NCI-H774 (cell line): ENCODE measurements at places on chromosomes 11 and 22.

- no peak for DNase-seq
Measured at GRCh38 chr22:17102297-17102667, 17.5 kb downstream of the IL17RA start.

DNA sequence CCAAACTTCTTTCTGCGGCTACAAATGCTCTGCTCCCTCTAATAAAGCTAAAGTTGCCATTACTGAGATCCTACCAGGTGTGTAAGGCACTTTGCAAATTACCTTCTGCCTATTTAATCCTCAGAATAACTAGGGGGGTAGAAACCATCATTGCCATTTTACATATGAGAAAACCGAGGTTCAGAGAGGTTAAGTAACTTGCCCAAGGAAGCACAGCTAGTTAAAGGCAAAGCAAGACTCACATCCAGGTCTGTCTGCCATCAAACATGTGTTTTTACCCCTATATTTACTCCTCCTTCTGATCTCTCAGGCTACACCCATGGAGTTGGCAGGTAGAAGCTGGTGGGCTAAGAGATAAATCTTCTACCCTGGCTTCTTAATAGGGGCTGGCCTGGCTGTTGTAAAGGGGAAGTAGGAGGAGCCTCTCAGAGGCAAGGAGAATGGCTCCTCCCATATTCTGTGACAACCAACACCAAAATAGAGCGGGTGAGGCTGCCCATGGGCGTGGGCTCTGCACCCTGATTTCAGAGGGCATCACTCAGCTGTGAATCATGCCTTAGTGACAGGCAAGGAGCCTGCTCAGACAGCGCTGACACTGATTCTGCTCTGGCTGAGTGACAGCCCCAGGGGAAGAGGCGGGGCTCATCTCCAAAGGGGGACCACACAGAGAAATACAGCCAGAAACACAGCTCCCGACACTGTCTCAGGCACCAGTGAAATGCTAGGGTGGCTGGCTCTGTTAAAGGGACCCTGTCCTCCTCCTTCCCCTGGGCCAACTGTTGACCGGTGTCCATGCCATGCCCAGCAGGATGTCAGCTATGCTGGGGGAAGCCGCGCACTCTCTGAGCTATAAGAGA, 106.8 kb downstream of the ABTB2 start:
- DNase-seq, result no peak

DNA sequence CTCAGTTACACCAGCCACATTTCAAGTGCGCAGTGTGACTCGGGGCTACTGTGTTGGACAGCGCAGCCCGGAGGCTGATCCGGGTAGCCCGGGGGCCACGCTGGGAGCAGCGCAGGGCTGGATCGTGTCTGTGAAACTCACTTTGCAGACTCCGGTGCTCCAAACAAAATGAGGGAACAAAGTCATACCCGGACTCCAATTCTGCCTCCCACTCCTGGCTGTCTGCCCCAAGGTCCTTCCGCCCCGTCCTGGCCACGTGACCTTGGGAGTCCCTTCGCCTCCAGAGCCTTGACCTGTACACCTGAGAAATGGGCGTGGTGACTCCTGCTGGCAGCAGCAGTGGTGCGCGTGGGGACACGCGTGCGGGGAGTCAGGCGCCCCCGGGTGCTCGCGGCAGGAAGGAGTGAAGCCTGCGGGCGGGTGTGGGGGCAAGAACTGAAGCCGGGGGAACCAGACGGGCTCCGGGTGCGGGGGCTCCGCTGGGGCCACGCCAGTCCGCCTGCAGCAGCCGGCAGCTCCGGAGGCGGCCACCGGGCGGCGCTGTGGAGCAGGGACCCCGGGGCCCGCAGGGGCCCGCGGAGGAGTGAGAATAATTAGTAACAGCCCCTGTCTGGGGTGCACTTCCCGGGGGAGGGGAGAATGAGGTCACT, 42.4 kb downstream of the KCNJ4 start:
- DNase-seq, result no peak

GRCh38 chr22:44164031-44164430, 16.7 kb upstream of the PARVG start:
- DNase-seq, result no peak

GRCh38 chr22:35996596-35996995, 32.0 kb downstream of the RBFOX2 start:
- no peak for DNase-seq
